Progenitor cell of endocrine pancreas (in vitro differentiated cells): ENCODE measurements at places on chromosomes 16 and 17. TPM values are rescaled to one million over a fixed set of nuclear protein-coding genes. Genes with fewer than 3 reads are reported as not detected.

GRCh38 chr16:17561056-17561455, 90.3 kb upstream of the XYLT1 start:
- H3K4me3 ChIP-seq, result no peak overlapping the region
- no peak overlapping the region for H3K27ac ChIP-seq
- H3K36me3 ChIP-seq, result no peaks in the 10 kb centered on the region
- H3K27me3 ChIP-seq, result peaks cover 22% of the 10 kb centered on the region
- H3K4me1 ChIP-seq, result no peaks in the 10 kb centered on the region

- no peak for DNase-seq
- no peak overlapping the region for H3K27ac ChIP-seq
- H3K4me1 ChIP-seq, result no peaks in the 10 kb centered on the region
- H3K36me3 ChIP-seq, result no peaks in the 10 kb centered on the region
Measured at GRCh38 chr17:36683387-36683786, 82.0 kb downstream of the MRM1 start.

KRTAP9-2 gene
- total RNA-seq, result not detected in 2 replicates

DNA sequence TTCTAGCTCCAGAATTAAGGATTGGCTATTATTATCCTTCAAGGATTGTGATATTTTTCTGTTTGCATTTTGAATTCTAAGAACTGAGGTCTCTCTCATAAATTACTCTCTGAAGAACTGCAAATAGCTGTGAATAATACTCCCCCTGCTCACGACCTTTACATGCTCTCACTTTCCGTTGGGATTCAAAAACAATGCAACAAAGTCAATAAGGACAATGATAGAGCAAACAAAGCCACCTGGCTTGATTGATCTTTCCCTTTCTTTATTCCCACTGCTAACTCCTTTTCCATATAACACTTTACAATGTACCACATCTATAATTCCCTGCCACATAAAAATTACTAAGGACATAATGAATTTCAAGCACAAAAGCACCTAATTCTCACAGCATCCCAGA, 523.0 kb upstream of the CA10 start:
- peak overlapping the region; percentile 79 for H3K27ac ChIP-seq
- H3K27me3 ChIP-seq, result peaks cover 7% of the 10 kb centered on the region
- no peak for DNase-seq
- peaks cover 26% of the 10 kb centered on the region for H3K4me1 ChIP-seq

DNA sequence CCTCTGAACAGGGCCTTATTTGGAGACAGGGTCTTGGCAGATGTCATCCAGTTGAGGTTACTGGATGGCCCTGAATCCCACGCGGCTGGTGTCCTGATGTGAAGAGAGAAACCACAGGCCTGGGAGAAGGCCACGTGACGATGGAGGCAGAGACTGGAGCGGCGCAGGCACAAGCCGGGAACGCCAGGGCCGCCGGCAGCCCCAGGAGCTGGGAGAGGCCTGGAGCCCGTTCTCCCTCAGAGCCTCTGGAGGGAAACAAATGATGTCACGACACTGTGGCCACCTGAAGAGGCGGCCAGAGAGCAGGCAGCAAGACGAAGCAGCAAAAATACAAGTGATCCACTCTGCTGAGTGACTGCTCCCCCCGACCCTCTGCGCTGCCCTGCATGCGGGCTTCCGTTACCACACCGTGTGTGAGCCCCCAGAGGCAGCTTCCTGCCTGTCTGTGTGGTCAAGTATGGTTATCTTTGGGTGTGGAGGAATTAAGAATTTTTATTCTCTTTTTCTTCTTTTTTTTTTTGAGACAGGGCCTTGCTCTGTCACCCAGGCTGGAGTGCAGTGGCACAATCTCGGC, 11.6 kb downstream of the CD7 start:
- no peaks in the 10 kb centered on the region for H3K36me3 ChIP-seq
- no peak for DNase-seq
- H3K4me1 ChIP-seq, result peaks cover 12% of the 10 kb centered on the region

CDRT15 gene
- total RNA-seq, result not detected in 2 replicates

TBC1D3K gene
- total RNA-seq, result not detected in 2 replicates

DNA sequence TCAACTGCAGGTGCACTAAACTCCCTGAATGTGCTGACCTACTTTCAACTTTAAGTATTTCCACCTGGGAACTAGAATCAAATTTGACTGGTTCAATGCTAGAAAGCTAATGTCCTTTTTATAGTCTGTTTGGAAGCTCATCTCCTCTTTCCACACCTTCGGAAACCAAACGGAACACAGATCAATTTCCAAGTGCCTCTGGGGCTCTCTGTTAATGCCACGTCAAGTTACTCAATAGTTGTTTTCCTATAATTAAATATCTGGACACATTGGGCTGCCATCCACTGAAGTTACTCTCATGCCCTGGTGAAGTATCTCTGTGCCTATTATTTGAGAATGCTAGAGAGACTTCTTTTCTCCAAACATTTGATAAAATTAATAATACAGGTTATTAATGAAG, 29.7 kb downstream of the ABAT start:
- H3K27ac ChIP-seq, result no peak overlapping the region
- no peak for DNase-seq
- H3K4me3 ChIP-seq, result no peak overlapping the region
- H3K36me3 ChIP-seq, result peaks cover 7% of the 10 kb centered on the region
- H3K27me3 ChIP-seq, result no peaks in the 10 kb centered on the region

GRCh38 chr16:84052071-84052622, 9.6 kb upstream of the SLC38A8 start:
- H3K27ac ChIP-seq, result no peak overlapping the region
- H3K36me3 ChIP-seq, result peaks cover 25% of the 10 kb centered on the region
- no peak for DNase-seq
- H3K4me3 ChIP-seq, result no peak overlapping the region

- no peak for DNase-seq
- peaks cover 6% of the 10 kb centered on the region for H3K4me1 ChIP-seq
- H3K4me3 ChIP-seq, result no peak overlapping the region
- peaks cover 8% of the 10 kb centered on the region for H3K36me3 ChIP-seq
- H3K27ac ChIP-seq, result no peak overlapping the region
Measured at GRCh38 chr16:68197250-68197649, 38.7 kb downstream of the ESRP2 start.

DNA sequence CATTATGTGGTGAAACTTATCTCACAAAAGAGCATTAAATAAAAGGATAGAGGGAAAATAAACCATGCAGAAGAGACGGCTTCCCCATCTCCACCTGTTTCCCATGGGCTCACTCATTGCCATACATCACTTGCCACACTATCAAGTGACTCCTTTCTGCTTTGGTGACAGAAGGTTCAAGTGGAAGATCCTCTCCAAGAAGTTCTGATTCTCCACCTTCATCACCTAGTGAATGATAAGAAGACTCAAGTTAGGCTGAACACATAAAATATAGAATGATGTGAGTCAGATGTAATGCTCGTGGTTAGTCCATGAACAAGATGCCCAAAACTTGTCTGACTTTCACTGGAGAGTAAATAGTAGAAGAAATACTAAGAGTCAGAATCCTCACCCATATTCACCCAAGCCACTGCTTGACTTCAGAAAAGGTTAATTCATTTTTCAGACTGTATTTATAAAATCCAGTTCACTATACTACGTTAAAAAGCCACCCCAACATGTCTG, 100.1 kb upstream of the TOB1 start:
- no peaks in the 10 kb centered on the region for H3K27me3 ChIP-seq
- H3K27ac ChIP-seq, result no peak overlapping the region
- no peaks in the 10 kb centered on the region for H3K4me1 ChIP-seq
- peaks cover 18% of the 10 kb centered on the region for H3K36me3 ChIP-seq
- no peak overlapping the region for H3K4me3 ChIP-seq

DNA sequence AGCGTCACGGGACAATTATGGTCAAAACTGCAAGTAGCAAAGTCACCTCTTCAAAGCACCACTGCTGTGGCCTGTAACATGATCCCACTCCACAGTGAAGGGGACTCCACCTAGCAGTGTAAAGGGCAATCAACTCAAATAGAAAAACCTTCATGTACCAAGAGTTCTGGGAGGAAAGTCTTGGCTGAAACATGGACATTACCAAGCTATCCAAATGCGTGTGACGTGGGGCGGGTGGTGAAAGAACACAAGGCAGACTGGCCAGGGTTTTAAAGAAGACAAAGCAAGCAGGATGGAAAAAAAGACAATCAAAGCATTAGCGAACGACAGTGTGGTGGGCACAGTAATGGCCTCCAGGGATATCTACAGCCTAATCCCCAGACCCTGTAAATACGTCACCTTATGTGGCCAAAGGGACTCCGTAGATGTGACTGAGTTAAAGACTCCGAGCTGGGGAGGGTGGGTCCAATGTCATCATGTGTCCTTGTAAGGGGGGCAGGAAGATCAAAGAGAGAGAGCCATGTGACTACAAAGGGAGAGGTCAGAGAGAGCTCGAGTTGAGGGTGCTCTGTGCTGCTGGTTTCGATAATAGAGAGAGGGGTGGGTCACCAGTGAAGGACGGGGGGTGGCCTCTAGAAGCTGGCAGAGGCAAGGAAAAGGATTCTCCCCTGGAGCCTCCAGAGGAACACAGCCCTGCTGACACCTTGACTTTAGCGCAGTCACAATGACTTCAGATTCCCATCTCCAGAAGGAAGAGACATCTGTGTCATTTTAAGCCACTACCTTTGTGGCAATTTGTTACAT, 6.0 kb downstream of the HSDL1 start:
- H3K4me3 ChIP-seq, result peak overlapping the region; percentile 43
- H3K27ac ChIP-seq, result peak overlapping the region; percentile 93
- H3K27me3 ChIP-seq, result no peaks in the 10 kb centered on the region
- DNase-seq, result no peak
- H3K36me3 ChIP-seq, result peaks cover 9% of the 10 kb centered on the region

DNA sequence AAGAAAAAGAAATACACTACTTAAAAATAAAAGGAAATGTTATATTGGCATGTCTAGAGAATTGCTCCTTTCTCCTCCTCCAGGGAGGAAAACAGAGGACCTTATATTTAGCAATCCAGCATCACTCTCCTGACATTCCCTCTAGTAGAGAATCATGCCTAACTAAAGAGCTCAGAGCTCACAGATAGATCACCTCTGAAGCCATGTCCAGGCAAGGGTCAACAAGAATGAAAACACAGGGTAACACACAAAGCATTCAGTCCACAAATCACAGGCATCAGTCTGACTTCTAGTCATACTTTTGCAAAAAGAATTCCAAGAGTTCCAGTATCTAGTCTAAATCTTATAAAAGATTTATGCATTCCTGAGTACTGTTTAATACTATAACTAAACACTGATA, 4.4 kb upstream of the HASPIN start:
- no peak for DNase-seq
- H3K36me3 ChIP-seq, result peaks cover 10% of the 10 kb centered on the region
- H3K4me3 ChIP-seq, result no peak overlapping the region
- H3K4me1 ChIP-seq, result peaks cover 7% of the 10 kb centered on the region
- H3K27ac ChIP-seq, result no peak overlapping the region
- no peaks in the 10 kb centered on the region for H3K27me3 ChIP-seq

MYO15A gene
- 3.3 and 3.9 TPM in 2 replicates for total RNA-seq

- peaks cover 4% of the 10 kb centered on the region for H3K27me3 ChIP-seq
- no peak for DNase-seq
- no peak overlapping the region for H3K27ac ChIP-seq
- H3K4me1 ChIP-seq, result peaks cover 6% of the 10 kb centered on the region
Measured at GRCh38 chr16:9929836-9930235, 252.4 kb downstream of the GRIN2A start.

- peak overlapping the region; percentile 75 for H3K4me3 ChIP-seq
- H3K36me3 ChIP-seq, result no peaks in the 10 kb centered on the region
- H3K27ac ChIP-seq, result no peak overlapping the region
Measured at GRCh38 chr16:55331648-55332185, 7.7 kb downstream of the IRX6 start.

- no peak for DNase-seq
- peaks cover 11% of the 10 kb centered on the region for H3K4me1 ChIP-seq
- no peaks in the 10 kb centered on the region for H3K36me3 ChIP-seq
- H3K27me3 ChIP-seq, result peaks cover 2% of the 10 kb centered on the region
- no peak overlapping the region for H3K27ac ChIP-seq
Measured at GRCh38 chr16:27310576-27311447, 3.0 kb upstream of the IL4R start.

DNA sequence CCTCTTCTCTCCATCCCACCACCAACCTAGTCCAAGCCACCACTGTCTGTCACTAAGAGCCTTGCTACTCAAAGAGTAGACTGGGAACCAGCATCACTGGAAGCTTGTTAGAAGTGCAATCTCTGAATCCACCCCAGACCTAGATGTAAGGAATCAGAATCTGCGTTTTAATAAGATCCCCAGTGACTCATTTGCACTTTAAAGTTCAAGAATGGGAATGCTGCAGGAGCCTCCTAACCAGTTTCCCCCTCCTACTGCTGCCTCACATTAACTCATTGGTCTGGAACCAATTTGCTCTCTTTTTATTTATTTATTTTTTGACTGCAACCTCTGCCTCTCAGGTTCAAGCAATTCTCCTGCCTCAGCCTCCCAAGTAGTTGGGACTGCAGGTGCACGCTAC, 19.8 kb upstream of the LYRM9 start:
- no peak overlapping the region for H3K27ac ChIP-seq
- no peaks in the 10 kb centered on the region for H3K36me3 ChIP-seq
- H3K27me3 ChIP-seq, result peaks cover 17% of the 10 kb centered on the region
- DNase-seq, result no peak
- H3K4me1 ChIP-seq, result peaks cover 5% of the 10 kb centered on the region
- no peak overlapping the region for H3K4me3 ChIP-seq

- no peak for DNase-seq
- peak overlapping the region; percentile 37 for H3K27ac ChIP-seq
- H3K4me1 ChIP-seq, result peaks cover 24% of the 10 kb centered on the region
- peaks cover 40% of the 10 kb centered on the region for H3K27me3 ChIP-seq
- no peak overlapping the region for H3K4me3 ChIP-seq
Measured at GRCh38 chr17:28986714-28987655, 18.8 kb downstream of the SEZ6 start.

DNA sequence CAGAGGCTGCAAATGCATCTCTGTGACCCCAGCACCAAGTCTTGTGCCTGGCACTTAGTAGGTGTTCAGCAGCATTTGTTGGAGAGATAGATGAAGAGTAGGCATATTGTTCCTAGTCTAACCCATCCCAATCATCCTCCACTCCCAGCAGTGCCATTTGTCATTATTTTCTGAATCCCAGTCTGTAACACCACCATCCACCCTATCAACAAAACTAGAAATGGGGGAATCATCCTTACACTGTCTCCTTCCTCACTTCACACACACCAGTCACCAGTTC, 95.9 kb upstream of the TBX2 start:
- H3K4me1 ChIP-seq, result peaks cover 3% of the 10 kb centered on the region
- DNase-seq, result no peak
- H3K27ac ChIP-seq, result no peak overlapping the region
- H3K4me3 ChIP-seq, result no peak overlapping the region
- H3K36me3 ChIP-seq, result no peaks in the 10 kb centered on the region
- H3K27me3 ChIP-seq, result peaks cover 4% of the 10 kb centered on the region

- H3K27me3 ChIP-seq, result no peaks in the 10 kb centered on the region
- H3K36me3 ChIP-seq, result peaks cover 5% of the 10 kb centered on the region
- no peak overlapping the region for H3K27ac ChIP-seq
- no peaks in the 10 kb centered on the region for H3K4me1 ChIP-seq
Measured at GRCh38 chr16:67782567-67783352, 23.6 kb downstream of the RANBP10 start.

FBXL16 gene
- 4.3 TPM in 2 replicates for total RNA-seq

GRCh38 chr17:12974005-12974531, 43.8 kb downstream of the ELAC2 start:
- no peak overlapping the region for H3K27ac ChIP-seq
- H3K36me3 ChIP-seq, result peaks cover 2% of the 10 kb centered on the region
- DNase-seq, result no peak
- peaks cover 2% of the 10 kb centered on the region for H3K4me1 ChIP-seq
